ENCODE measurements at places on chromosomes 6 and 20.

- DNase-seq = peak; percentile 3
These were observed 75.1 kb downstream of the IRAK1BP1 start for GRCh38 chr6:78942446-78942845.

- DNase-seq = no peak
These were observed 93.2 kb upstream of the AKIRIN2 start for GRCh38 chr6:87794922-87795885.

- DNase-seq = no peak
These were observed 3.3 kb downstream of the SLCO4A1 start for GRCh38 chr20:62645613-62646012.

DNA sequence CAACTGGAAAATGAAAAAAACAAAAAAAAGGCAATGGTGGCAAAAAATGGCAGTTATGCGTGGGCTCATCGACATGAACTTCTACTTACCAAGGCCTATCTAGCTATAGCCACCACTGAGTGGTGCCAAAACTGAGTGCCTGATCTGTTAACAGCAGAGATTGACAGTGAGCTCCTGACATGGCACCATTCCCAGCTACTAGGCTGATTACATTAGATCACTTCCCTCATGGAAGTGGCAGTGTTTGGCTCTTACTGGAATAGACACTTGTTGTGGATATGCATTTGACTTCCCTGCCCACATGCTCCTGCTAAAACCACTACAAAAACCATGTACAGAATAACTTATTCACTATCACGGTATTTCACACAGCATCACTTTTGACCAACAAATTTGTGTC is 216.1 kb upstream of the SGK1 start:
- no peak for DNase-seq

GRCh38 chr6:133837801-133838349 is 51.0 kb upstream of the TCF21 start:
- DNase-seq = peak; percentile 37

- DNase-seq = no peak
These were observed 4.1 kb upstream of the ABT1 start for GRCh38 chr6:26592649-26593048.

- DNase-seq = peak; percentile 93
These were observed 311.7 kb upstream of the JAG1 start for GRCh38 chr20:10985536-10985935.

DNA sequence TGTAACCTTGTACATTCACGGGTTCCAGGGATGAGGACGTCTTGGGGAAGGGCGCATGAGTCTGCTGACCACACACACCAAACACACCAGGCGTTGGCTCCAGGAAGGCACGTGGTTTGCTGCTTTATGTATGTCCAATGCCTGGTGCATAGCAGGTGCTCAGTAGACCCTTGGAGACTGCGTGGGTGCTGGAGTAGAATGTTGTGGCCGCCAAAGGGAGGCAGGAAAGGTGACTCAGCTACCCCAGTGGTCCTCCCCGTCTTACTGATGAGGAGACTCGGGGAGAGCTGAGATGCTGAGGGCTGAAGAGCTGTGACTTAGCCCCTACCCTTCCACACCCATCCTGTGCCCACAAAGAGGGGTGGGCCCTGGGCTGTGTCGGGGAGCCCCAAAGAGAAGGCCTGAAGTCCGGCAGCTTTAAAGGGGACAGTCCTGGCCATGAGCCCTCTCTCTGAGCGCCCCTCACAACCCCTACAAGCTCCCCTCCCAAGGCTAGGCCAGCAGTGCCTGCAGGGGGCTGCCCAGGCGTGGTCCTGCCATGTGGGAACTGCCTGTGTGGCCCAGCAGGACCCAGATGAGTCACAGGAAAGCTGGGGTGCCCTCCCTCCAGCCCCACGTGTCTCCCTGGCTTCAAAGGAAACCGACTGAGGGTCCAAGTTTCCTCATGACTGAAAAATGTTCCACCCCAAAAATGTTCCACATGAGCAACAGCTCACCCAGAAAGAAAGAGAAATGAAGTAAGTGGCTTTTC is 28.0 kb upstream of the PTGIS start:
- no peak for DNase-seq

DNA sequence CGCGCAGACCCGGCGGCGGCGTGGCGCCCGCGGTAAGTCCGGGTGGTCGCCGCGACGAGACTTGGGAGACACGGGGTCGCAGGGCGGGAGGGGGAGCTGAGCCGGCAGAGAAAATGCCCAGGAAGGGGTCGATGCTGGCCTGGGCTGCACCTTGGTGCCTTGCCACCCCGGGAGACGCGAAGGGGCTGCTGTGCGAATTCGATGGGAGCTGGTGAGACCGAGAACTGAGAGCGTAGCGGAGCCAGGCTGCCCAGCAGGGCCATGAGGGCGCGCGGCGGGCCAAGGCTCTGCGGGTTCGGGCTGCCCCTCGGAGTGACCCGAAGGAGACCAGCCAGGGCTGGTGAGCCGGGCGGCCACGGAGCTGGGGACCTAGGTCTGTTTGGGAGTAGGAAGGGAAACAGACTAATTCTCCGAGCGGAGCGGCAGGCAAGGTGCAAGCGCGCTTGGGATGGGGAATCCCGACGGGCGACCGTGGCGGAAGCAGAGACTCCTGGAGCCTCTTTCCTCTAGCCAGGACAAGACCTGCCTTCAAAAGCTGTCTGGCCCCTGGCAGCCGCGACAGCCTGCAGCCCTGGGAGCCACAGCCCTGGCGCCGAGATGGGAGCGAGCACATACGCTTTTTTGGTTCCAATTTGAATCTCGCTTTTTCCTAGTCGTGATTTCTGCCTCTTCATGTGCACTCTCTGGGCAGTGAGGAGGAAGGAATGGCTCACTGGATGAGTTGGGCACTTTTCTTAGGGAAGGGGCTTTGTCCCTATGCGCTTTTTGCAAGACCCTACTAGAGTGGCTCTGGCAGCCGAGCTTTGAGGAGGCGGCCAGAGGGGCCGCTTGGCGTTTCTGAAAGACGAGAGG is 691 bp downstream of the SYNDIG1 start:
- no peak for DNase-seq

GRCh38 chr6:149961728-149962425 is 1.9 kb upstream of the ULBP1 start:
- no peak for DNase-seq

DNA sequence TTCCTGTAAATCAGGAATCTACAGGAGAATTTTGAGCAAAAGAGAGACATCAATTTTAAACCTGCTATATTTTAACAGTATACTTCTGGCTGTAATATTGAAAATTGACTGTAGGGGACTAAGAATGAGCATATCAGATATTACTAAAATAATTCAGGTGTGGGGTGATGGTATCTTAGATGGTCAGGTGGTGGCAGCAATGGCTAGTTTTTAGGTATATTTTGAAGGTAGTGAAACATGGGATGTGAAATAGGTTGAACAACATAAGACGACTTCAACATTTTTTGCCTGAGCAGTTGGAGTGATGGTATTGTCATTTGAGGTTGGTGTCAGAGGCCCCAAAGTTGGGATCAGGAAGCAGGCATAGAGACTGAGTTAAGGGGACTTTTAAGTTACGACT is 32.1 kb downstream of the FAM83B start:
- no peak for DNase-seq

- no peak for DNase-seq
These were observed 30.3 kb downstream of the CD83 start for GRCh38 chr6:14147891-14148290.

GRCh38 chr6:30192076-30192475 is 21.1 kb downstream of the TRIM26 start:
- no peak for DNase-seq

All from foreskin melanocyte (primary cell).